ENCODE measurements at places on chromosomes 11 and 22.

GRCh38 chr11:126647735-126648134 is 292.2 kb downstream of the ST3GAL4 start:
- DNase-seq: no peak

GRCh38 chr11:75471176-75471973 is 38.4 kb upstream of the KLHL35 start:
- DNase-seq: no peak

- no peak for DNase-seq
Observed at GRCh38 chr11:93652161-93652597, 9.3 kb upstream of the CEP295 start.

DNA sequence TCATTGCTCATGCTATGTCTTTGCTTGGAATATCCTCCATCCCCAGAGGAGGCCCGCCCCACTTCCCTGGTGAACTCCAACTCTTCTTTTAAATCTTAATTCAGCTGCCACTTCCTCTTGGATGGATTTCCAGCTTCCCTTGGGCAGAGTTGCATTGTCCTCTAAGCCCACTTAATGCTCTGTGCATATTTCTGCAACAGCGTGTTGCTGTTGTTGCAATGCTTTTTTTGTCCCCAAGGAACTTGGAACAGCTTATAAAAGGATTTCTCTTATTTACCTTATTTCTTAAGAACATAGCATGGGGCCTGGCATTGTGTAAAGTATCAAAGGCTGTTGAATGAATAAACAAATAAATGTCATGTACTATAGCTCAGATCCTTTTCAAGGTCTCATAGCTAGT is 507.4 kb downstream of the METTL15 start:
- DNase-seq: no peak

DNA sequence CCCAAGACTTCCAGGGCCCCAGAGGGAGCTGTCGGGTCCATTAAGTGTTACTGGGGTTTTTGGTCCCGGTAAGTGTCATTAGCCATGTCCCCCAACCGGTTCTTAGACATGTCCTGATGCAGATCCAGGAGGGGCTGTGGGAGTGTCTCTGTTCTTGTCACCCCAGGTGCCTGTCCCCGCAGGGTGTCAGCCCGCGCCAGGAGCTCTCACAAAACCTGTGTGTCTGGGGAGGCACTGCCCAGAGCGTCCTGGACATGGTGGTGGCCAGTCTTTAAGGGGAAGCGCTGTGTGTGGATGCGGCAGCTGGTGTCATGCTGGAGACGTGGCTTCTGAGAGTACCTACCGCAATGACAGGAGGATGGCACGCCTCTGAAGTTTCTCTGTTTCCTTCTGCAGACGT is 12.5 kb upstream of the PARVG start:
- no peak for DNase-seq

GRCh38 chr11:13329670-13330356 is 52.2 kb downstream of the BMAL1 start:
- DNase-seq: no peak

DNA sequence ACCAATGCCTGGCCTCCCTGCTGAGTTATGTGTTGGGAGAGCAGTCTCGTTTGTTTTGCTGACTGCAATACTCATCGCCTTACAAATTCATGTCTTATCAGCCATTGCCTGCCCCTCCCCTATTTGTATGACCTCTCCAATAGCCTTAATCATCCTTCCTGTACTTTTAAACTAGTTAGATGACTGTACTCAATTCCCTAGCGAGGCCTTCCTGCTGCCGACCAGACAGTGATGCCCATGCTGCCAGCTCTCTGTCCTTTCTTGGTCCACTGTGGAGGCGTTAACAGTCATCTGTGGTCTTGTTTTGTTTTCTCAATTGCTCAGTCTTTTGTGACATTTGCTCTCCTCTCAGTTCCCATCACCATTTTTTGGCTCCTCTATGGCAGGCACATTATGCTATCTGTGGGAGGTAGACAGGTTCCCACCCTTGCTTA is 20.3 kb upstream of the YPEL1 start:
- no peak for DNase-seq

DNA sequence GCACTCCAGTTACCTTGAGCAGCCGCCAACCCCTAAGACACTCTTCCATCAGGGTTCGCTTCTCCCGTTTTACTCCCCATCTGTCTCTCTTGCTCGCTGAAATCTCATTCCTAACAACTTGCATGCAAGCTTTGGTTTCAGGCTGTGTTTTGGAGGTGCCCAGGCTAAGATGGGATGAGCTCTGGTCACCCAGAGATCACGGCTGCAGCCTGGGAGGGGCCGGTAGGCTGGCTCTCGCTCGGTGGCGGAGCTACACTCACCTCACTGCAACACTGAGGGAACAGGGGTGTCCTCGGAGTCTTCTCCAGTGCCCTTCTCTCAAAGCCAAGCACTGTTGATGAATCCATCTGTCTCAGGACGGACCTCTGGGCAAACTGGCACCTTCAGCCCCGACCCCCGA is 197.5 kb downstream of the BARX2 start:
- DNase-seq: no peak

DNA sequence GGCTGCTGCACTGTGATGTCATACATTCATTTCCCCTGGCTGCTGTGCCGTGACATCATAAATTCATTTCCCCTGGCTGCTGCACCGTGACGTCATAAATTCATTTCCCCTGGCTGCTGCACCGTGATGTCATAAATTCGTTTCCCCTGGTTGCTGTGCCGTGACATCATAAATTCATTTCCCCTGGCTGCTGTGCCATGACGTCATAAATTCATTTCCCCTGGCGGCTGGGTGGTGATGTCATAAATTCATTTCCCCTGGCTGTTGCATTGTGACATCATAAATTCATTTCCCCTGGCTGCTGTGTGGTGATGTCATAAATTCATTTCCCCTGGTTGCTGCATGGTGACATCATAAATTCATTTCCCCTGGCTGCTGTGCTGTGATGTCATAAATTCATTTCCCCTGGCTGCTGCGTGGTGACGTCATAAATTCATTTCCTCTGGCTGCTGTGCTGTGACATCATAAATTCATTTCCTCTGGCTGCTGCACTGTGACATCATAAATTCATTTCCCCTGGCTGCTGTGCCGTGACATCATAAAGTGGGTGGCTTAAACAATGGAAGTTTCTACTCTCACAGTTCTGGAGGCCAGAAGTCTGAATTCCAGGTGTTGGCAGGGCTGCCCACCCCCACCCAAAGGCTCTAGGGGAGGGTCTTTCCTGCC is 301.1 kb downstream of the SHANK2 start:
- DNase-seq: no peak

DNA sequence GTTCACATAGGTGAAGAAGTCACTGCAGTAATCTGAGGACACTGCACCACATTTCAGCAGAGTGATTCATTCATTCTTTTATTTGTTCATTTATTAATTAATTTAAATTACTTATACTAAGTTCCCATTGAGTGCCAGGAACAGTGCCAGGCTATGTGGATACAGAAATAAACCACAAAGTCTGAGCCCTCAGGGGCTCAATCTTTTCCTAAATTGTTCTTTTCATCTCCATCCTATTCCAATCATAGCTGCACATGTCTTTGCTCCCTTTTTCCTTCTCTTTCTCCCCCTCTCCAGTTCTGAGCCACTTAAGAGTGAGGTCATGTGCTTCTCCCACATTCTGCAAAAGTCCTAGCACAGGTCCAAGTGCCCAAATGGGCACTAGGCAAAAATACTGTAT is 4.9 kb downstream of the SYTL2 start:
- DNase-seq: no peak

DNA sequence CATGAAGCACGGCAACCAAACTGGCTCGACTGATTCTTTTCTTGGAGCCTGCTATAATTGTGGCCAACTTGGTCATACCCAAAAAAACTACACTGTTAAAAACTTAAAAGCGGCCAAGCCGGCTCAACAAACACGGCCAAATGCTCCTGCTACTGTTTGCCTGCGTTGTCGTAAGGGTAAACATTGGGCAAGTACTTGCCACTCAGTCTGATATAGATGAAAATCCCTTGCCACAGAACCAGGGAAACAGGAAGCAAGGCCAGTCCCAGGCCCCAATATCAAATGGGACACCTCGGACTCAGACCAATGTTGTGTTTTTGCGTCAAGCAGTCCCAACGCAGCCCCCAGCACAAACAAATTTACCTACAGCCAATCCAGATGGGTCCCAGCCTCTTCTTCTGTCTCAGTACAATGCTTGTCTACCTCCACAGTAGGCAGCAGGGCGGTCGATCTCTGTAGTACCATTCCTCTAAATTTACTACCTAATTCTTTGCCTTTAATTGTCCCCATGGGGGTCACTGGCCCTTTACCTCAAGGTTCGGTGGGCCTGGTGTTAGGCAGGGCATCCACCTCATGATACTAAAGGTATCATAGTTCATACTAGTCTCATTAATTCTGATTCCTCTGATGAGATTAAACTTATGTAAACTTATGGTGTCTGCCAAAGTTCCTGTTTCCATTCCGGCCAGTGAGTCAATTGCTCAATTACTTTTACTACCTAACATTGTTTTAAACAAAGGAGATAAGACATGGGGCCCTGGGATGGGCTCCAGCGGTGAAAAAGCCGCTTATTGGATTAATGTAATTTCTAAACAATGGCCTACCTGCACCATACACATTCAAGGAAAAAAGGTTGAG is 3.7 kb upstream of the COMT start:
- no peak for DNase-seq

- peak; percentile 42 for DNase-seq
Observed at GRCh38 chr11:20156280-20156875, 3.9 kb downstream of the DBX1 start.

All from stimulated activated CD4-positive, alpha-beta T cell treated with anti-CD3 and anti-CD28 coated beads, Interleukin-1b, Interleukin-23, amount 100 ng/mL, for 48 hours (primary cell).